ENCODE measurements at places on chromosomes 6 and 20.

- DNase-seq, result peak; percentile 23
Observed at GRCh38 chr6:128432394-128432793, 88.0 kb downstream of the PTPRK start.

DNA sequence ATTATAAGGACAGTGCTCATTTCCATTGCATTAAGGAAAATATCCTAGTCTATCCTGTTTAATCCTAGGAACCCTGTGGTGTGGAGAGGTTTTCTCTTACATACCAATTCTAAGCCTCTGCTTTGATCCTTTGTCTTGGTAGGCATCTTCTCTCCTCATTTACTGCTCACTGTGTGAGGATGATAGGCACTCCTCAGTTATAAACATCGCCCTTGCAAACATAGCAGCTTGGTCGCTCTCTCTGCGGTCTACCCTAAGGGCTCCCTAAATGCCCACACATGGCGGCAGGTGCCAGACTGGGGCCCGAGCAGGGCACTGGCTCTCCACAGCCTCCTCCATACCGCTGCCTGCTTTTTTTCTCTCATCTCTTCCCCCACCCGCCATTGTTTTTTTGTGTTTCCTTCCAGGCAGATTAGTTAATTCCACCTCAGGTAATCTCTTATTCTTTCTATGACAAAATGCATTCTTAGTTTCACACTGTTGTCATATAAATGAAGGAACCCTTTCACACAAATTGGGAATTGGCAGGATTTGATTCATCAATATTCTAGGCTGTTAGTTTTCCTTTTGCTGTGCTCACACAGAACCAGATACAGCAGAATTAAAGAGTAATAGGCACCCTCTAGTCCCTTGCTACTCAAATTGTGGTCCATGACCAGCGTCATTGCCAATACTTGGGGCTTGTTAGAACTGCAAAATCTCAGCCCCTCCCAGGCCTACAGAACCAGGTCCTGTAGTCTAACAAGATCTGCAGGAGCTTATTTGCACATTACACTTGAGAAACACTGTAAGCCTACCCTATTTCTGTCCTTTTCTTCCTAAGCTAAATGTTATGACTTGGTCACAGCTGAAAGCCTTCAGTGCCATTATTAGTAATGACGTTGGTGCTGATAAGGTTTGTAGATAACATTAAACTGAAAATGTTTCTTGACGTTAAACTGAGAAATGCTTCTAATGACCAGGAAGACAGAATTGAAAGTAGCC is 36.3 kb downstream of the CARMIL1 start:
- no peak for DNase-seq

DNA sequence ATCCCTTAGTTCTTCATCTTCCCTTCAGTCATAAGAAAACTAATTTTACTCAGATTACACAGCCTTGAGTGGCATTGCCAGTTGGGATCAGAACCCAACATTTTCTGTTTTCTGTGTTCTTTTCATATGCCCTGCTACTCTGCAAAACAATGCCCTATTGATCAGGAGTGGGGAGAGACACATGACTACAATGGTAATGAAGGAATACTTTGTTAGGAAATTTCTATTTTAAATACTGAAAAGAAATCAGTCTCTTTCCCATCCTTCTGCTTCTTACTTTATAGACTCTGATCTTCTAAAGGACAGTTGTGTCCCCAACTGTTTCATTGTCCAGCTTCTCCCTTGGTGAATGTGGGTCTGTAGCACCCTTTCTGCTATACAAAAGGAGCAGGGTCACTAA is 5.5 kb upstream of the PKIB start:
- no peak for DNase-seq

- no peak for DNase-seq
Observed at GRCh38 chr20:51862796-51863195, 60.5 kb upstream of the SALL4 start.

DNA sequence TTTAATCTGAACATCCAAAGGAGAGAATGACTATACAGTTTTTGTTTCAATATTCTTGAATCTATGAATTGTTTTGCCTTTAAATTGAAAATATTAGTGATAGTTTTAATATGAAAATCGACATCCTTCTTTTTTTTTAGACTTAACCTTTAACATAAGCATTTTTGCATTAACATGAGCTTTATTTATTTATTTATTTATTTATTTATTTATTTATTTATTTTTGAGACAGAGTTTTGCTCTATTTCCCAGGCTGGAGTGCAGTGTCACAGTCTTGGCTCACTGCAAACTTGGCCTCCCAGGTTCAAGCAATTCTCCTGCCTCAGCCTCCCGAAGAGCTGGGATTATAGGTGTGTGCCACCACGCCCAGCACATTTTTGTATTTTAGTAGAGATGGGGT is 27.6 kb downstream of the GJA1 start:
- no peak for DNase-seq

DNA sequence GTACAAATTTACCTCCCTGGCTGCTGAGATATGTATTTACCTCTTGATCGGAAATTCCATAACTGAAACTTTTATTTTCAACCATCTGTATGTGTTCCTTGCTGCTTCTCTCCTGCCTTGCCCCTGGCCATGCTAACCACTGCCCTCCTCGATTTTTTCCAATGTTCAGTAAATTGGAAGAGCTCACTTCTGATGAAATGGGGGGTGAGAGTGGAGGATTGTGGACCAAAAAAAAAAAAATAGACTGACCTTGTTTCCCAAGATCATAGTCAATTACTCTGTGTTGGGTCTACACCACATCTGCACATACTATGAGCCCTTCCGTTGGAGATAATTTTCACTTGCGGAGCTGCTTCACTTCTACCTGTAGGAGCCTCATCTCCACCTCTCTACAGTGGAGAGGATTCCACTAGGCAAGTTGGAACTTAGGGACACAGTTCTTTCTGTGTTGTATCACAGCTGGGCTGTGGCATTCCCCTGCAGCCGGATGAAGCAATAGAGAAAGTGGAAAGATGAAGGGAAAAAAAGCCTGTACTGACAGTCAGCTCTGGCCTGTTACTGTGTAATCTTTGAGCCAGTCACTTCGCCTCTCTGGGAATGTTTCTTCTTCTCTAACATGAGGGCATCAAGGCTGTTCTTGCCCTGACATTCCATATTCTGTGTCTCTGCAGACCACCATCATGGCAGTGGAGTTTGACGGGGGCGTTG is 1.6 kb downstream of the PSMB9 start:
- DNase-seq, result no peak

- no peak for DNase-seq
Observed at GRCh38 chr6:152085451-152085921, 278.0 kb downstream of the ESR1 start.

DNA sequence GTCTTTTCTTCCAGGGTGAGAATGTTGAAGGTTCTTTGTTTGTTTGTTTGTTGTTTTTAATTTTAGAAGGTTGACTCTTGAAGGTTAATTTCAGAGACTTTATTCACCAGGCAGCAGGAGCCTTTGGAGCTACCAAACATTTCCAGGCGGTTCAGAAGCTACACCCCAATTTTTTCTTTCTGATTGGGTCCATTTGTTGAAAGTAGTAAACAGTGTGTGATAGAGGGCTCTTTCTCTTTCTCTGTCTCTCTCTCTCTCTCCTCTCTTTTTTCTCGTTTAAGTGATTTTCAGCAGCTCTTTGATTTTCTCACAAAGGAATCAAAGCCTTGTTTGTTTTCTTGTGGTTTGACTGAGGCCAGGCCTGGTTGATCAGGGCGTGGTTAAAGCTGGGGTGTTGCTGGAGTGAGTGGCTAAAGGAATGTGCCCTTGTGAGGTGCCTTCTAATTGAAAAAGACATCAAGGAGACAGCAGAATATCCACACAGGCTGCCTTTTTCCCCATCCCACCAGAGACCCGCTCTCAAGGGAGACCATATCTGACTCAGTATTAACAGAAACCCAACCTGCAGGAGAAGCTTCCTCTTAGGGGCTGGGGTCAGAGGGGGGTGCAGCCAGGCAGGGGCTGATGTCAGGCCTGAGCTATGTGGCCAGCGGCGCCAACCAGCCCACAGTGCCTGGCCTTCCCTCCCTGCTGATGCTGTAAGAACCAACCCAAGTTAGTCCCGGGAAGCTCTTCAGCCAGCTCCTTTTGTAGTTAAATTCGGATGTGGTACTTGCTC is 40.4 kb upstream of the NAA20 start:
- peak; percentile 87 for DNase-seq

GRCh38 chr6:85672050-85672449 is 29.4 kb upstream of the SYNCRIP start:
- DNase-seq, result no peak
